ENCODE measurements at places on chromosomes 6 and 20. TPM values are rescaled to one million over a fixed set of nuclear protein-coding genes. Genes with fewer than 3 reads are reported as not detected.
A peak's percentile ranks its signal among the peaks of the same experiment; 100 is the strongest.

- no peak overlapping the region for H3K27ac ChIP-seq
- H3K4me3 ChIP-seq: no peak overlapping the region
- no peaks in the 10 kb centered on the region for H3K36me3 ChIP-seq
Measured at GRCh38 chr6:153167061-153167891, 36.2 kb upstream of the RGS17 start.

- no peaks in the 10 kb centered on the region for H3K4me1 ChIP-seq
- H3K4me3 ChIP-seq: no peak overlapping the region
- no peaks in the 10 kb centered on the region for H3K36me3 ChIP-seq
- no peaks in the 10 kb centered on the region for H3K27me3 ChIP-seq
Measured at GRCh38 chr6:167275001-167275400, 16.1 kb upstream of the UNC93A start.

- no peaks in the 10 kb centered on the region for H3K27me3 ChIP-seq
- peaks cover 9% of the 10 kb centered on the region for H3K4me1 ChIP-seq
- H3K4me3 ChIP-seq: no peak overlapping the region
Measured at GRCh38 chr6:31180500-31180899, 10.0 kb upstream of the POU5F1 start.

GRCh38 chr20:1987826-1988225 lies 6.0 kb downstream of the PDYN start:
- no peak overlapping the region for H3K27ac ChIP-seq
- no peaks in the 10 kb centered on the region for H3K27me3 ChIP-seq
- no peaks in the 10 kb centered on the region for H3K36me3 ChIP-seq
- H3K4me3 ChIP-seq: no peak overlapping the region
- DNase-seq: no peak
- H3K4me1 ChIP-seq: peaks cover 12% of the 10 kb centered on the region

DNA sequence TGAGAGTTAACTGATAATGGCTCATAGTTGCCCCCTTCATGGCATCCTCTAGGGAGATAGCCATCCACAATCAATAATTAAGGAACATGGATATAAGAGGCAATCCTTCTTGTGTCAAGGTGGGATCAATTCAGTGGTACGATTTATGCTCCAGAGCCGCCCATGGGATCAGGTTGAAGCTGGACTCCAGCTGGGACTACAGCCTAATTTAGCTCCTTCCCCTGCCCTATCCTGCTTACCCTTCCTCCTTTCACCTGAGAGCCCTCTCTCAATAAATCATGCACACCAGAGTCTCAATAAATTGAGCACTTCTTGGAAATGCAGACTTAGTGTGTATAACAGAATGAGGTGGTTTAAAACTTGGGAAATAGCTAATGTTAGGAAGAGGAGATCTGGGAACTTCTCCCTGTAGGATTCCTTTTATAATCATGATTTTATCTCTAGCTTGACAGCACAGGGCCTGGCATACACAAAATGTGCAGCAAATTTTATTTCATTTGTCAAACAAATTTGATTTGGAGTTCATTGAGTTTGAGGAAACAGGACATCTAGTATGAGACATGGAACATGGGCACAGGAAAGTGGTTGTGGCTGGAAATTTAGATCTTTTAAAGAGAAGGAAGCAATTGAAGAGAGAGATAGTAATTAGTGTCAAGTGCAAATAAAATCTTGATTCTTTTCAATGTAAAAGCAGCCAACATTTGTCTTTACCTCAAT lies 28.6 kb upstream of the OGFRL1 start:
- no peak overlapping the region for H3K4me3 ChIP-seq
- no peaks in the 10 kb centered on the region for H3K27me3 ChIP-seq
- H3K4me1 ChIP-seq: no peaks in the 10 kb centered on the region
- no peak overlapping the region for H3K27ac ChIP-seq

DNA sequence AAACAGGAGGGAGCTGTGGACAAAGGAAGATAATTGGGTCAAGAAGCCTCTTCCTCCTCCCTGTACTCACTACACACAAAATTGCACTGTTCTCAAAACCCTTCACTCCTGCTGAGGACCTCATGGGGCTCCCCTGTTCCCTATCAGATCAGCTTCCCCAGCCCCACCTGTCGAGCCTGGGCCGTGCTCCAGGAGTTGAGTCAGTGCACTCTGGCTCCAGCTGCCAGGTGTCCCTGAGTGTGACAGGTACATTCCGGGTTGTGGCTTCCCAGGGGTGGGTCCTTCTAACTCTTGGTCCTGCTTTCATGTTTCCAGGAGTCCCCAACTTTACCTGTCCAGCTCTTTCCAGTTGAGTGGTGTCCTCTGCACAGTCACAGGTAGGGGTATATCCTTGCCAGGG lies 8.4 kb downstream of the RAB5IF start:
- no peaks in the 10 kb centered on the region for H3K4me1 ChIP-seq

- H3K4me3 ChIP-seq: no peak overlapping the region
- peaks cover 5% of the 10 kb centered on the region for H3K36me3 ChIP-seq
- no peak for DNase-seq
- H3K4me1 ChIP-seq: no peaks in the 10 kb centered on the region
- H3K27me3 ChIP-seq: peaks cover 9% of the 10 kb centered on the region
Measured at GRCh38 chr20:3755814-3756480, 11.6 kb downstream of the ADISSP start.

DNA sequence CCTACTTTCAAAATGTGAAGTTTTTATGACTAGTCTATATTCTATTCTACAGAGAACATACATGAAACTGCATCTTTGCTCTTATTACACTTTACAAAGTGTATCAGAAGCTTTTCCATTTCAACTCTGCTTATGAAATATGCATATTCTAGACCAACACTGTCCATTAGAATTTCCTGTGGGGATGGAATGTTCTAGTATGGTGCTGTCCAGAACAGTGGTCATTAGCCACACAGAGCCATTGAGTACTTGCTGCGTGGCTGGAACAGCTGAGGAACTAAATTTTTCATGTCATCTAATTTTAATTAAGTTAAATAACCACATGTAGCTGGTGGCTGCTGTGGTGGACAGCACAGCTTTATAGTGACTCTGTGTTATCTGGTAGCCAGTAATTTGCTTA lies 105.9 kb upstream of the PDE10A start:
- H3K4me1 ChIP-seq: no peaks in the 10 kb centered on the region
- no peak for DNase-seq
- no peaks in the 10 kb centered on the region for H3K27me3 ChIP-seq
- no peaks in the 10 kb centered on the region for H3K36me3 ChIP-seq

DNA sequence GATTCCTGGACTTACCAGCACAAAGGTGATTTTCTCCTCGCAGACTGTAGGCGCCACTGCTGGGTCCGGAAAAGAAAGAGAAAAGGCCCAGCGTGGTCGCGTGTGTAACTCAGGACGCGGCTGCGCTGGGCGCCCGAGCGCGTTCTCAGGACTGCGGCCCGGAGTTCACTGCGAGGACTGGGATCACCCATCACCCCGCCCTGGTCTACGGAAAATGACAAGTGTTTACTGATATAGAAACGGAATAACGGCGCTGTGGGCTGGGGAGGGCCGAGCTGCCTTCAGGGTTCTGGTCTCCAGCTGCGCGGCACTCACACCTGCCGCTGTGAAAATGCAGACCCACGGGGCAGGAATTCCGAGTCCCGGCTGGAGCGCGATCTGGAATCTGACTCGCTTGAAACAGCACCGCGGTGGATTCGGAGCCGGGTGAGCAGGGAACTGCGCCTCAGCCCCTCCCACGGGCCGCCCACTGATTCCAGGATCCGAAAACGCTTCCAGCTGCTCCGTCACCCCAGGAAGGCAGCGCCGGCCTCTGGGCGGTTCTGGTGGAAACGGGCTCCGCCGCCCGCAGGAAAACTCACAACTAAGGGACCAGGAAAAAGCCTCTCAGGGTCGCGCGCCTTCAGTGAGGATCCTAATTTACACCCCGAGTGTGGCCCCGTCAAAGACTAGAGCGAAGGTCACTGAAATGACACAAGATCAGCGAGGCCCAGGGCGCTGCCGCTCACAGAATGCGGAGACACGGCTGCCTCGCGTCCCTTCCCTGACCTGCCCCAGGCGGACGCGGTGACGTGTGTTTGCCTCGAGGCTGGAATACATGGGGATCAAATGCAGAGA lies 34.5 kb downstream of the HLA-A start:
- H3K27me3 ChIP-seq: peaks cover 43% of the 10 kb centered on the region
- peak overlapping the region; percentile 49 for H3K4me3 ChIP-seq
- no peak overlapping the region for H3K27ac ChIP-seq
- DNase-seq: no peak
- no peaks in the 10 kb centered on the region for H3K36me3 ChIP-seq
- peaks cover 12% of the 10 kb centered on the region for H3K4me1 ChIP-seq

DNA sequence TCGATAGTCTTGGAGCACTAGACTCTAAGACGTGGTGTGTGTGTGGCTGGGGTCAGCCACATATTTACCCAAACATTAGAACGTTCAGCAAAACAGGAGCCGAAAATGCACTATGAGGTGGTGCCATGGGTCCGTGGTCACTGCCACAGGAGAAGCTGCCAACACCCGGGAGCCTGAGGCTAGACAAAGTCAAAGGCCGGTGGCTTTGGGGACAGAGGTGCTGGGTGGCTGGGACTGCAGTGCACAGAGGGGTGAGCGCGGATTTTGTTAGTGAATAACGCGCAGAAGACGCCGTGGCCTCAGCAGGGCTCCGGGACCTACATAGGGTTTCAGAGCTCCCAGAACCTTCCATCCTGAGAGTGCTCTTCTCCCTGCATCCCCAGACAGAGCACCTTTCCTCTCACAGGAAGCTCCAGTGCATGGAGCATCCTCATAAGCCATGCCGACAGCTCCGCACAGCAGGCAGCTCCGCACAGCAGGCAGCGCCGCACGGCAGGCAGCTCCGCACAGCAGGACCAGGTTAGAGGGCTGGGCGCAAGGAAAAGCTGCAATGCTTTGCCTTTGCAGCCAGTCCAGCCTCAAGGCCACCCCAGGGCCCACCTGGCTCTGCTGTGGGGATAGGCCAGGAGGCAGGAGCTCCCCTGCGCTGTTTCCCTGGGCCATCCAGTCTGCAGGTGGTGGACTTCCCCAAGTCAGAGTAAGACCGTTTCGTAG lies 304.1 kb downstream of the TAF4 start:
- no peaks in the 10 kb centered on the region for H3K36me3 ChIP-seq
- H3K27me3 ChIP-seq: no peaks in the 10 kb centered on the region
- H3K4me3 ChIP-seq: no peak overlapping the region
- no peaks in the 10 kb centered on the region for H3K4me1 ChIP-seq
- H3K27ac ChIP-seq: no peak overlapping the region

HFE gene
- 1.6 TPM for total RNA-seq

CRIP3 gene
- 46.3 TPM for total RNA-seq

INSM1 gene
- 2.9 TPM for total RNA-seq
